ENCODE measurements at places on chromosomes 5 and 9. TPM values are rescaled to one million over a fixed set of nuclear protein-coding genes. Genes with fewer than 3 reads are reported as not detected.

DNA sequence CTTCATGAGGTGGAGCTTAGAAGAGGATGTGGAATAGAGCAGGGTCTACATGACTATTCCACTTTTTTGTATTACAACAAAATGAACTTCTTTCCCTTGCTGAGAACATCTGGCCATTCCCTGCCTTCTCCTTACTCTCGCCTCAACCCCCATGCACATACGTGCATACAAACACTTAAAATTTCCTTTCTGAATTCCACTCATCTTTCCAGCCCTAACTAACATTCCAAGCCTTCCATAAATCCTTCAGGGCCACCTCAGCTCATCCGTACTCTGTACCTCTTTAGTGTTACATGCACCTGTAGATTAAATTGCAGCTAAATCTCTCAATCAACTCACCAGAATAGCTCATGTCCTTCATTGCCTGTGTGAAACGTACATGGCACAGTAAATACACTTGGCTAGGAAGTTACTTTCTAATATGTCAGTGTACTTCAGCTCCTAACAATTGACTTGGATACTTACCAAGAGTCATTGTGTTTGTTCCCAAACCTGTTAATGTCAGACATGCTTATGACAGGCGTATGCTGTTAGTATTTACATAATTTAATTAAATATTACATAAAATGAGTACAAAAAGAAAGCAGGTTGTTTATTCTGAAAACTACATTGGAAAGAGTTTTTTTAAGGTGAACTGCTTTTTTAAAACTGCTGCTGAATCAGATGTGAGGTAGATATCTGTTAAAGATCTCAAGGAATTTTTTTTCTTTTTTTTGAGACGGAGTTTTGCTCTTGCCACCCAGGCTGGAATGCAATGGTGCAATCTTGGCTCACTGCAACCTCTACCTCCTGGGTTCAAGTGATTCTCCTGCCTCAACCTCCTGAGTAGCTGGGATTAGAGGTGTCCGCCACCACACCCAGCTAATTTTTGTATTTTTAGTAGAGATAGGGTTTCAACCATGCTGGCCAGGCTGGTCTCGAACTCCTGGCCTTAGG is 55.7 kb downstream of the GLIS3 start:
- H3K27ac ChIP-seq = no peak overlapping the region
- H3K36me3 ChIP-seq = no peaks in the 10 kb centered on the region
- no peak overlapping the region for H3K4me3 ChIP-seq
- no peaks in the 10 kb centered on the region for H3K27me3 ChIP-seq

- H3K36me3 ChIP-seq = peaks cover 29% of the 10 kb centered on the region
- no peak overlapping the region for H3K27ac ChIP-seq
- H3K27me3 ChIP-seq = no peaks in the 10 kb centered on the region
- H3K4me1 ChIP-seq = peaks cover 14% of the 10 kb centered on the region
Observed at GRCh38 chr5:124179819-124180218, 566.6 kb downstream of the ZNF608 start.

- H3K36me3 ChIP-seq = peaks cover 86% of the 10 kb centered on the region
- no peak overlapping the region for H3K4me3 ChIP-seq
- no peaks in the 10 kb centered on the region for H3K4me1 ChIP-seq
- no peaks in the 10 kb centered on the region for H3K27me3 ChIP-seq
- no peak for DNase-seq
Observed at GRCh38 chr9:127438394-127438793, 12.8 kb downstream of the RPL12 start.

DNA sequence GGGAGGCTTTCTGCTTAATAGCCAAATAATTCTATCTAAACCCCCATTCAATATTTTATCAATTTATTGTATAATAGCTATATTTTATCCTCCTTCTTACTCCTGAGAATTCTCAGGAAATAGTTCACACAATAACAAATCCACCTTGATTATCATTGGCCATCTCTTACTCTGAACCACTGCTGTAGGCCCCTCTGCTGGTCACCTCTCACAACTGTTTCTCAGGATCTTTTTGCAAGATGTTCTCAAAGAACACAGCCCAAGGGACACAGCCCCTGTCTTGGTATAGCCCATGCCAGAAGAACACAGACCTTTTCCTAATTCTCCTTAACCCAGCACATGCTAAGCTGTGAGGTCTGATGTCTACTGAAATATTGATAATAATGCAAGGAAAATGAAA is 74.9 kb upstream of the HTR4 start:
- no peak for DNase-seq
- no peak overlapping the region for H3K27ac ChIP-seq
- H3K36me3 ChIP-seq = no peaks in the 10 kb centered on the region
- H3K27me3 ChIP-seq = no peaks in the 10 kb centered on the region
- peaks cover 16% of the 10 kb centered on the region for H3K4me1 ChIP-seq

DNA sequence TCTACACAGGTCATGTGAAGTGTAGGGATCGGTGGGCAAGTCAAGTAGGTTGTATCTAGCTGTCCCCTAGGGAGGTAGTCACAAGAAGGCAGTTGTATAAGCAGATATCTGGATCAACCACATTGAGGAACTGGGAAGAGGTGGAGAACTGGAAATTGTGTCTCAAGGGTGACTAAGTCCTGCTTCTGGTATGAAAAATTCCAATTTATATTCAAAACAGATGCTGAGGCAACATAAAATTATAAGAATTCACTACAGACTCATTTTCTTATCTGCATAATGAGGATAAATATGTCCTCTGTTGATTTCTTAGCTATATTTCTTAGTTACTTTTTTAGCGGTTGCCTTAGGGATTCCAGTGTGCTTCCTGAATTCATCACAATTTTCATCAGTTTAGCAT is 46.8 kb downstream of the GALNT12 start:
- H3K27ac ChIP-seq = no peak overlapping the region
- peaks cover 13% of the 10 kb centered on the region for H3K4me1 ChIP-seq
- H3K36me3 ChIP-seq = no peaks in the 10 kb centered on the region

DNA sequence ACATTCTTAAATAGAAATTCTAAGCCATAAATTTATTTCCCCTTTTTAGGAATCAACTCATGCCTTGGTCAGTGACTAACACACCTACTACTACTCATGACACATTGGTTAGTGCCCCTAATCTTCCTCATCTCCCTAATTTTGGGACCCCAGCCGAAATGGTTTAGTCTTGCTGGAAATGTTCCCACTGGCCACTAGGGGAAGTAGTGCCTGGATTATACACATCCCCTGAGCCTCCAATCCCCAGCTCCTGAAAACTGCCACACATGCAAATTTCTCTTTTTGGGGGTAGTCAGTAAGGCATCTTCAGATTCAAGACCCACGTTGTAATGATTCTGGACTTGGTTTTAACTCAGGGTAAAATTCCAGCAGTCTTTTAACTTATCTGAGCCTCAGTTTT is 79.8 kb downstream of the HSD17B3 start:
- DNase-seq = peak; percentile 26
- H3K27me3 ChIP-seq = peaks cover 22% of the 10 kb centered on the region
- no peak overlapping the region for H3K27ac ChIP-seq
- peaks cover 10% of the 10 kb centered on the region for H3K36me3 ChIP-seq
- H3K4me1 ChIP-seq = peaks cover 10% of the 10 kb centered on the region

DNA sequence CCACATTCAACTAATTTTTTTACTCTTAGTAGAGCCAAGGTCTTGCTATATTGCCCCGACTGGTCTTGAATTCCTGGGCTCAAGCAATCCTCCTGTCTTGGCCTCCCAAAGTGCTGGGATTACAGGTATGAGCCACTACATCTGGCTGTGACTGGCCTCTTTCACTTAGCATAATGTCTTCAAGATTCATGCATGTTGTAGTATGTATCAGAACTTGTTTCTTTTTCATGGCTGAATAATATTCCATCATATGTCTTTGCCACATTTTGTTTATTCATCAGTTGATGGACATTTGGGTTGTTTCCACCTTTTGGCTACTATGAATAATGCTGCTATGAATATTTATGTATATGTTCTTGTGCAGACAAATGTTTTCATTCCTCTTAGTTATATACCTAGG is 12.8 kb upstream of the WHRN start:
- no peak overlapping the region for H3K27ac ChIP-seq
- peaks cover 4% of the 10 kb centered on the region for H3K4me1 ChIP-seq

GRCh38 chr9:274406-274805 is 59.7 kb downstream of the DOCK8 start:
- DNase-seq = no peak
- H3K36me3 ChIP-seq = no peaks in the 10 kb centered on the region
- H3K27ac ChIP-seq = no peak overlapping the region
- H3K27me3 ChIP-seq = no peaks in the 10 kb centered on the region
- H3K4me3 ChIP-seq = no peak overlapping the region

Gene TRIM14
- 18.4 TPM for total RNA-seq

Gene PCDHGA8
- total RNA-seq = 2.1 TPM

Gene ANXA2R
- total RNA-seq = 0.96 TPM

DNA sequence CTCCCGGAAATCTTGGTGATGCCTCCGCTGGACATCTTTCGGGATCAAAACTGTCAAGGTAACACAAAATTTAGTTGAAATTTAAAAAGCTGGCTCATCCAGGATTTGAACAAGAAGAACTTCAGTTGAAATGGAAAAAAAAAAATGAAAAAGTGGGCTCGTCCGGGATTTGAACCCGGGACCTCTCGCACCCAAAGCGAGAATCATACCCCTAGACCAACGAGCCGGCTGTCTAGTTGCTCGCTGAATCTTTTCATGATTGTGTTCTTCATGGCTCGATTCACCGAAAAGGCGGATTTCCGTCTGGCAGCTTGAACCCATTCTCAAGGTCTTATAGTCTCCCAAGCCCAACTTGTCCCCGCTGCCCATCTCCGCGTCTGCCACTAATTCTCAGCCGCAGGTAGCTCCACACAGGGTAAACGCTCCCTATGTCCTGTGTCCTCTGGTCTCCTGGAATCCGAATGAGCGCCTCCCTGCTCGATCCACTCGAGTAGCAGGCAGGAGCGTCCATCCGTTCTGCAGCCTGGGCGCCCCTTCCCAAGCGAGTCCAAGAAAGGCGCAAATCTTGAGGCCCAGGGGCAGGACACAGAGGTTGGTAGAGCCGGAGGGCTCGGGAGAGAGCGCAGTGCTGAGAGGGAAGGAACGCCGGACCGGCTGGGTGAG is 16.2 kb downstream of the TRIM7 start:
- peak; percentile 78 for DNase-seq
- peaks cover 19% of the 10 kb centered on the region for H3K4me1 ChIP-seq
- peaks cover 34% of the 10 kb centered on the region for H3K27me3 ChIP-seq
- peak overlapping the region; percentile 88 for H3K27ac ChIP-seq

DNA sequence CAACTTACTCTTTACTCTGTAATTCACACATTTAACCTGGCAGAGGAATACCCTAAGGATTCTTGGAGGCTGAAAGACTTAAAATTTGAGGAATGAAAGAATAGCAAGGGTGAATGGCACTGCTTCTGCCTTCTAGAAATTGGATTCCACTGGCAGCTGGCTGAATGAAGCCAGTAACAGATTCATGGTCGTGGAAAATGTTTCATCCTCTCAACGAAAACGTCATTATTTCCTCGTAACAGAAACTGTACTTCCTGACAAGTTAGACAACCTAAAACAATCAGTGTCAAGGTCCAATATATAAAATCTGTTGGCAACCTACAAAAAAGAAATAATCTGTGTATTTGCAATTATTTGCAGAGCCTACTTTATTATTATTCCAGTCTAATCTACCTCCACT is 39.7 kb downstream of the BNC2 start:
- no peak for DNase-seq
- no peak overlapping the region for H3K27ac ChIP-seq
- H3K4me3 ChIP-seq = no peak overlapping the region
- H3K36me3 ChIP-seq = no peaks in the 10 kb centered on the region
- peaks cover 61% of the 10 kb centered on the region for H3K4me1 ChIP-seq

DNA sequence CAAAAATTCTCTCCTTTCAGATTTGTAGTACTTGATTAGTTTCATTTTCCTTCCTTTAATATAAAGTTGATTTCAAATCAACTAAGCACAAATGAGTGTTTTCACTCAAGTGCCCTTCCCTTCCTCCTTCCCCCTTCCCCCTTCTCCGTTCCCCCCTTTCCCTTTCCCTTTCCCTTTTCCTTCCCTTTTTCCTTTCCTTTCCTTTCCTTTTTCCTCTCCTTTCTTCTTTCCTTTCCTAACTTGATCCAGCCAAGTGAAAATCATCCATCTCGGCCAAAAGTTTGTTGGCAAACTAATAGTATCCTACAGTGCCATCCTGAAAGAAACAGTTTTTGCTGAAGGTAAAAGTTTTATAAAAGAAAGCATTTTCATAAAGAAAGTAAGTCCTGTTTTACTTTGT is 85.3 kb upstream of the CD180 start:
- H3K27ac ChIP-seq = no peak overlapping the region
- H3K36me3 ChIP-seq = peaks cover 25% of the 10 kb centered on the region
- no peak overlapping the region for H3K4me3 ChIP-seq
- no peak for DNase-seq
- H3K4me1 ChIP-seq = no peaks in the 10 kb centered on the region

Gene LRRC70
- total RNA-seq = 0.37 TPM

Gene BARHL1
- total RNA-seq = not detected

Gene SHC3
- total RNA-seq = 4.2 TPM

Gene PCA3
- not detected for total RNA-seq
